ENCODE measurements at places on chromosomes 11 and 22. TPM values are rescaled to one million over a fixed set of nuclear protein-coding genes. Genes with fewer than 3 reads are reported as not detected.
A peak's percentile ranks its signal among the peaks of the same experiment; 100 is the strongest.

Gene PTPN5
- 0.07 TPM for total RNA-seq

- no peak for DNase-seq
These were observed 24.3 kb downstream of the MPPED2 start for GRCh38 chr11:30561691-30562415.

Gene RNH1
- total RNA-seq = 204 TPM

DNA sequence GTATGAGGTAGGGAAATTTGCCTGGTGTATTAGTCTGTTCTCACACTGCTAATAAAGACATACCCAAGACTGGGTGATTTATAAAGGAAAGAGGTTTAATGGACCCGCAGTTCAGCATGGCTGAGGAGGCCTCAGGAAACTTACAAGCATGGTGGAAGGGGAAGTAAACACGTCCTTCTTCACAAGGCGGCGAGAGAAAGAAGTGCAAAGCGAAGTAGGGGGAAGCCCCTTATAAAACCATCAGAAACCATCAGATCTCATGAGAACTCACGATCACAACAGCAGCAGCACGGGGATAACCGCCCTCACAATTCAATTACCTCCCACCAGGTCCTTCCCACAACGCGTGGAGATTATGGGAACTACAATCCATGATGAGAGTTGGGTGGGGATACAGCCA lies 12.0 kb upstream of the RFPL2 start:
- DNase-seq = no peak

- DNase-seq = no peak
These were observed 3.5 kb upstream of the PDGFB start for GRCh38 chr22:39248254-39248653.

GRCh38 chr22:38485783-38486182 lies 17.9 kb downstream of the KDELR3 start:
- no peak for DNase-seq

GRCh38 chr11:94649254-94649653 lies 82.1 kb downstream of the PIWIL4 start:
- no peak for DNase-seq

Gene RASSF7
- total RNA-seq = 154 TPM

- DNase-seq = no peak
These were observed 1.5 kb downstream of the RAB39A start for GRCh38 chr11:107929611-107930200.

GRCh38 chr22:30167296-30167695 lies 79.3 kb downstream of the LIF start:
- no peak for DNase-seq

GRCh38 chr22:50563413-50564160 lies 868 bp upstream of the SYCE3 start:
- no peak for DNase-seq

DNA sequence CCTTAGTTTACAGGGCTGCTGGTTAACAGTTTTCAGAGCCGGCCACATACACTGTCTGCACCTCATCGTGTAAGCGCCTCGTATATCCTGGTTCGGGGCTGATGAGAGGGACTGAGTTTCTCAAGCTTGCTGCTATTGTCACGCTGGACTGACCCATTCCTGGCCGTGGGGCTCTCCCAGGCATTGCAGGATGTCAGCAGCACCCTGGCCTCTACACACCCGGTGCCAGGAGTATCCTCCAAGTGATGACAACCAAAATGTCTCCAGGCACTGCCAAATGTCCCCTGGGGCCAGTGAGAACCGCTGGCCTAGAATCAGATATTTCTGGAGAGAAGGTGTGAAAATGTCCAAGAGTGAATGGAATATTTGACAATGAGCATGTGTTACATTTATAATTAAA lies 82.8 kb downstream of the ST3GAL4 start:
- no peak for DNase-seq

Gene CHST1
- 0.65 TPM for total RNA-seq

- peak; percentile 10 for DNase-seq
These were observed 33.8 kb downstream of the ZNF202 start for GRCh38 chr11:123707606-123708205.

DNA sequence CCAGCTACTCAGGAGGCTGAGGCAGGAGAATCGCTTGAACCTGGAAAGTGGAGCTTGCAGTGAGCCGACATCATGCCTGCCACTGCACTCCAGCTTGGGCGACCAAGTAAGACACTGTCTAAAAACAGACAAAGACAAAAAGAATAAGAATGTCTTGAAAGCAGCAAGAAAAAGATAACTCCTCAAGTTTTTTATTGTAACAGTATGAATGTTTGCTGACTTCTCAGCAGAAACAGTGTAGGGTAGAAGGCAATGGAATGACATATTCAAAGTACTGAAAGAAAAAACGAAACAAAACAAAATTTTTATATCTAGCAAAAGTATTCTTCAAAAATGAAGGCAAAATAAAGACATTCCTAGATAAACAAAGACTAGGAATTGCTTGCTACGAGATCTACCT lies 76.9 kb downstream of the PACS1 start:
- DNase-seq = no peak

- no peak for DNase-seq
These were observed 12.0 kb downstream of the SART1 start for GRCh38 chr11:65973439-65974110.

- DNase-seq = no peak
These were observed 25.6 kb downstream of the OR2AG2 start for GRCh38 chr11:6746086-6746618.

DNA sequence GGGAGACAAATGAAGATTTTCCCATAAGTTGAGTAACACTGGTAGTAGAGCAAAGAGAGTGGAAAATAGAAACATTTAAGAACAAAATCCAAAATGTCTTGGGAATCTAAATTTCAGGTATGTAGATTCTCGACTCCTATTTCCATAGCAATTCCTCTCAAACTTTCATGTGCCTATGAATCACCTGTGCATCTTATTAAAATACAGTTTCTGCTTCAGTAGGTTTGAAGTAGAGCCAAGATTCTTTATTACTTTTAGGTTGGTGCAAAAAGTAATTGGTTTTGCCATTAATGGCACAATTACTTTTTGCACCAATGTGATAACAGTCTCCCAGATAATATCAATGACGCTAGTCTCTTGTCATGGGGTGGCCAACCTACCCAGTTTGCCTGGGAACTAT lies 115.3 kb upstream of the SLC5A12 start:
- peak; percentile 71 for DNase-seq

- no peak for DNase-seq
These were observed 29.2 kb downstream of the INCENP start for GRCh38 chr11:62153087-62153395.

Gene BTBD18
- not detected for total RNA-seq

Gene BLID
- 1.9 TPM for total RNA-seq

Gene ELFN2
- total RNA-seq = 4.6 TPM

Gene BIRC3
- total RNA-seq = 17.8 TPM

GRCh38 chr22:46673205-46673604 lies 53.0 kb downstream of the GRAMD4 start:
- DNase-seq = no peak

DNA sequence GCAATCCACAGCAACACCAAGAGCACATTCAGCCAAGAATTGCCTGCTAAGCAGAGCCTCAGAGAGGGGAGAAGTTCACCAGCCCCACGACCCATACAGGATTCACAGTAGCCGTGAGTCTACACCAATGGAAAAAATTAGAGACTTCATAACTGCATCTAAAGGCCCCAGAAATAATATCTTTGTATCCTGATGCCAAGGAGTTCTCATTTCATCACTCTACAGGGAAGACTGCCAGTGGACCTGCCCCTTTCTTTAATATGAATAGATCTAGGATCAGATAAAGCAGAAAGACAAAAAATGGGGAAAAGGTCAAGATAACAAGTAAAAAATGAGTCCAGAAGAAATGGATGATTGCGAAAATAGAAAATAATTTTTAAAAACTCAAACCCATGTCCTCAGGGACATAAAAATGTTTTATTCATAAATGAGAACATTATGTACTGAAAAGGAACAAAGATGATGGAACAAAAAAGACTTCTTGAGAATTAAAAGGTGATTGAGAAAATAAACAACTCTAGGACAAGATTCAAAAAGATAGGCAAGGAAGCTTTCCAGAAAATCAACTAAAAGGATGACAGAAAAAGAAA lies 9.5 kb downstream of the APOL3 start:
- DNase-seq = no peak

- DNase-seq = no peak
These were observed 862 bp downstream of the GGA1 start for GRCh38 chr22:37609240-37610152.

Gene GAB4
- total RNA-seq = not detected

- no peak for DNase-seq
These were observed 119.8 kb downstream of the CSTPP1 start for GRCh38 chr11:47056261-47056915.

- DNase-seq = no peak
These were observed 7.4 kb upstream of the CCDC34 start for GRCh38 chr11:27370374-27370773.

Gene UPK2
- total RNA-seq = not detected

DNA sequence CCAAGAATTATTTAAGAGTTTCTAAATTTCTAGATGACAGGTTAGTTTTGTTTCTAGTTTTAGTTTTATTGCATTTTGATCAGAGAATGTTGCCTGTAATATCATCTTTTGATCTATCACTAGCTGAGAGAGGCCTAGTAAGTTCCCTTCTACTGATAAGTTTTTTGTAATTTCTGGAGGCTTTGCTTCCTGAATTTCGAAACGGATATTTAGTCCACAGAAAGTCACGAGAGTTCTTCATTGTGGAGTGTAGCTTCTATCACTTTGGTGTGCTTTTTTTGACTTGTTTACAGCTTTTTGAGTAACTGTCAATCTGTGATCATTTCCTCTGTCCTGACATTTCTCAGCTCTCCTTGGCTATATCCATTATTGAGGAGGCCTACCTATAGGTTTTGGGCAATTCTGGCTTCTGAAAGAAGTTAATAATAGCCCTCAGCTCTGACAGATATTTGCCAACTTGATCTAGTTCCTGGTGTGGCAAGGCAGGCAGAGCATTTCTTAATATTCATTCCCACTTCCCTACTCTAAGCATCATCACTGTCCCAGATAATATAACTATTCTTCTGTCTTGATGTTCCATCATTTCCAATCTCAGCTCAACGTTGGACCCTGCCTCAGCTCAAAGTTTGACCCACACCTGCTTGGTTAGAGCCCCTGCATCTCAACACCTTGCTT lies 171.3 kb downstream of the BLID start:
- DNase-seq = no peak

DNA sequence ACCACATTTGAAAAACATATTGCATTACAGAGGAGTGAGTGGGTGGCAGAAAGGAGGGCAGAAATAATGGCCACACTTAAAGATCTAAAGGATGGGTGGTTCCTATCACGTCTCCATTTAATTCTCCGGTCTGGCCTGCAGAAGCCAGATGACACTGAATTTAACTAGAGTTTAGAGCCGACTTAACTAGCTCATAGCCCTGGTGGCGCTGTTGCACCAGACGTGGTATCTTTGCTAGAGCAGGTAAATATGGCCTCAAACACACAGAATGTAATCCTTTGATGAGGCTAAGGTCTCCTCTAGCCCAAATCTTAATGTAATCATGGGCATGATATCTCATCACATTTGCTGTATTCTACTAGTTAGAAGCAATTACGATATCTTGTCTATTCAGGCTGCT lies 51.5 kb upstream of the GAL start:
- peak; percentile 13 for DNase-seq

GRCh38 chr22:50444663-50445062 lies 30.2 kb downstream of the SBF1 start:
- DNase-seq = peak; percentile 44

Gene SLC37A2
- 2.7 TPM for total RNA-seq

- DNase-seq = peak; percentile 7
These were observed 140.5 kb downstream of the FCHSD2 start for GRCh38 chr11:73001615-73002014.

DNA sequence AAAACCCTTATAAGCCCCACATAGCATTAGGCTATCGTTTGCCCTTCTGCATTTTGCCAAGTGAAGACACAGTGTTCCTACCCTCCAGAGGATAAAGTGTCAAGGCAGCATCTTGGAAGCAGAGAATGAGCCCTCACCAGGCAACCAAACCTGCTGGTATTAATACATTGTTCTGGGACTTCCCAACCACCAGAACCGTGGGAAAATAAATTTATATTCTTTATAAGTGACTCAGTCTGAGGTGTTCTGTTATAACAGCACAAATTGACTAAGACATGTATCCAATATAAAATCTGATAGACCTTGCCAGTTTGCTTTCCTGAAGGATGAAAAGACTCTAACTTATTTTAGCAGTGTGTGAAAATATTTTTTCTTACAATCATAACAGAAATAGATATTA lies 792.5 kb upstream of the LRRC4C start:
- DNase-seq = no peak

DNA sequence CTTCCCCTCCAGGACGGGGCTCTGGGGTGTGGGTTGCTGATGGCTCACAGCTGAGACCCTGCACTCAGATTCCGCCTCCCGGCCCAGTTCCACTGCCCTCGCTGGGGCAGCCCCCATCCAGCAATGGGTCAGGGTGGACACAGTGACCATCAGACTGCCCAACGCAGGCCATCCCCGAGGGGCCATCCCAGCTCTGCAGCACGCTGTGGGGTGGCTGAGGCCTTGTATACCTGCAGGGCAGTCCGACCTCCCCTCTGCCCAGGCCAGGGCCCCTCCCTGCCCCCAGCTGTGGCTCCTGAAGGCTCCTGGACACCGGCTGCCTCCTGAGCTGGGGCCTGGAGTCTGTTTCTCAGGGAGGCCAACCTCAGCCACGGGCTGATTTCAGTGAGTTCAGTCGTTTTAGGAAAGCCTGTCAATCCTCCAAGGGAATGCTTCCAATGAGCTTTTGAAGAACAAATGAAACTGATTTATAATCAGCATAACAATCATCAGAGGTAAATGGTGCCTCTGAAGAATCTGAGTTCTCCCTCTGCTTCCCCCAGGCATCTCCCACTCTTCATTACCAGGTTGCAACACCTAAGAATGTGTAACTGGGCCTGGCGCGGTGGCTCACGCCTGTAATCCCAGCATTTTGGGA lies 95.1 kb downstream of the CELSR1 start:
- DNase-seq = no peak

DNA sequence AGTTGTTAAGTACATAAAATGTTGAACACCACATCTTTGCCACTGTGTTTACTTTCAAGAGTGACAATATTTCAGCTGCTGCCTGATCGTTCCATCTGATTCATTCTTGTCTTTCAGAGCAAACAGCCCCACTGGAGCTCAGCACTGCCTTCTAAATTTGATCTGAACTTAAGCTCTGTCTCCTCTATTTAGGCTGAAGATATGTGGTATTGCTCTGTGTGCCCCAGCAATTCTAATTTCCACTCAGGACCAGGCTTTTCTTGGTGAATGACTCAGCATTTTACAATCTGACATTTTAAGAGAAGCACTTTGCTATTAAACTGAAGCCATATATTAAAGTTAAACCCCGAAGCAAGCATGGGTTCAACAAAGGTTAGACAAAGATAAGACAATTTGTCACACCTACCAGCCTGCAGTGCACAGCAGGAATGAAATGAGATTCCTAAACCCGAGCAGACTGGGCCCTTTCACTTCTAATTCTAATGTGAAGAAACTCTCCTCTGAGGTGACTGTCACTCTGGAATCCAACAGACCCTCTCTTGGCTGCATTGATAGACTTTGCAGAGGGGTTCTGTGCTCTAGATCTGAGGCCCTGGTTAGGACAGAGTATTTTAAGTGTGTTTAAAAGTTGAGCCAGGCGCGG lies 41.7 kb upstream of the PLET1 start:
- DNase-seq = no peak

Gene DDTL
- 2.1 TPM for total RNA-seq
